DMS153 (cell line): ENCODE measurements at places on chromosomes 13 and 19.

- DNase-seq = no peak
These were observed 3.1 kb downstream of the SLC25A15 start for GRCh38 chr13:40792284-40793051.

DNA sequence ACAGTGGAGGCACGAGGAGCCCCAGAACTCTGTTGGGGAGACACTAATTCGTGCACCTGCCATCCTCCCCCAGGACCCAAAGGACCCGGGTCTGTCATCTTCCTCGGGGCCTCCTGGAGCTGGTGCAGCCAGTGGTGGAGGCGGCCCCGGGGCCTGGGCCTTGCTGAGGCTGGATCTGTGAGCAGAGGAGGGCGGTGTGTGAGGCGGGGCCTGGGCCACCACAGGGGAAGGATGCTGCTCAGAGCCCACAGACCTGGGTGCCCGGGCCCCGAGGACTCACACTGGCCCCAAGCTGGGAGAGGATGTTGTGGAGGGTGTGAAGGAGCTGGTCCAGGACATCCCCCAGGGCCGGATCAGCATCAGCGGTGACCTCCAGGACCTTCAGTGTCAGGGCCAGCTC is 8.3 kb downstream of the IFNL3 start:
- DNase-seq = no peak

- DNase-seq = no peak
These were observed 14.5 kb upstream of the ICAM3 start for GRCh38 chr19:10353793-10354391.

DNA sequence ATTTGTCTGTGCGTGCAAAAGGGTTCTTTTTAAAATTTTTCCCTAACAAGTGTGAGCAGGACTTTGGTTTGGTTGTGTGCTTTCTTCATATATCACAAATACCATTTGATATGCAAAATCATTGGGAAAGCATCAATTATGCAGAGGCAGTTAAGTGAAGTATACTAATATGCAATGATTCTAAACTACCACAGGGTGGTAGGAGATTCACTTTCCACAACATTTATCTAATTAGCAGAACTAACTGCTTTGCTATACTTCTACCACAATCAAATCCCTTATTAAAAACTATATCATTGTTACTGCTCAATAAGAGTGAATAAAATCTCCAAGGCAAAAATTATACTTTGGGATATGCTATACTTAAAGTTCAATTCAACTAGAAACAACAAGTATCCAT is 2738.9 kb upstream of the PCDH20 start:
- no peak for DNase-seq

DNA sequence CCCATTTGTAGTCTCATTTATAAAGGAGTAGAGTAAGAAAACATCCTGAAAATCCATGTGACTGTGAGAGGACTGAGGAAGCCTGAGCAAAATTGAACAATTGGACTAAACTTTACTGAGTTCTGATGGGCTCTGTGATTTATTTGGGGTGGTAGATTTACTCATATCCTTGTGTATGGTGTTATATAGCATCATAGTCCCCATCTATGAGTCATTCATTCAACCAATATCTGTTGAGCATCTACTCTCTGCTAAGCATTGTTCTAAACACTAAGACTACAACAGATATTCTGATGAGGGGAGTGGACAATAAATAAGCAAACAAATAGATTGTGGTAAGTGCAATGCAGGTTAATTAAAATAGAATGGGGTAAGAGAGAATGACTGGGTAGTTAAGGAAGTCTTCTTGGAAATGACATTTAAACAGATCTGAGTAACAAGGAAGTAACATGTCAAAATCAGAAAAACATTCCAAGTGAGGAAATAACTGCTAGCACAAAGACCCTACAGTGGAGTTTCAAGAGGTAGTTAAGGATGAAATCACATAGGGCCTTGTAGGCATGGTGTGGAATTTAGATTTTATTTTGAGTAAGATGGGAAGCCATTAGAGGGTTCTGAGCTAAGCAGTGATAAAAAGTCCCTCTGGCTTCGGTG is 36.3 kb upstream of the MLNR start:
- DNase-seq = peak; percentile 5

GRCh38 chr19:49896863-49897621 is at the start of gene IL4I1:
Gene IL4I1, minus strand, starts transcription at chr19:49896887. Its CDS starts 727 bp downstream, at chr19:49896160.
- no peak for DNase-seq

GRCh38 chr19:17292301-17293074 is 10.7 kb downstream of the ABHD8 start:
- no peak for DNase-seq

DNA sequence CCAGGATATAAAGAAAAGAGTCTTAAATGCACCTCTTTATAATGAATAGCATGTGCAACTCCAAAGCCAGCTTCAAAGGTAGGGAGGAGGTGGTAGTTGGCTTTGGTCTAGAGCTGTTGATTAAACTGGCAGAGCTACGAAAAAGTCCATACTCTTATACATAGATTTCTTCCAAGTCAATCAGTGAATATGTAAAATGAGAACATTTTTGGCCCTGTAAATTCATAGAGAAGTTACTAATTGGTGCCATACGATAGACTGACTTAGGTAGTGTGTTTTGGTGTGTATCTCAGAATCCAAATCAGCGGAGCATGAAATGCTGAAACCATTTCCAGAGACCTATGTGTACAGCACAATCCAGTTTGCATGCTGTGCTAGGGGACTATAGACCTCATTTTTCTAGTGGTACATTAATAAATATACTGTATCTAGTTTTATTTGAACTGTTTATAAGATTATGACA is 17.1 kb upstream of the DPY19L3 start:
- DNase-seq = no peak

GRCh38 chr19:55581823-55582223 is 1.2 kb upstream of the ZNF579 start:
- no peak for DNase-seq

GRCh38 chr13:94427313-94427953 is 52.0 kb downstream of the DCT start:
- DNase-seq = no peak

GRCh38 chr19:51461723-51462161 is 3.5 kb upstream of the SIGLEC8 start:
- DNase-seq = no peak

DNA sequence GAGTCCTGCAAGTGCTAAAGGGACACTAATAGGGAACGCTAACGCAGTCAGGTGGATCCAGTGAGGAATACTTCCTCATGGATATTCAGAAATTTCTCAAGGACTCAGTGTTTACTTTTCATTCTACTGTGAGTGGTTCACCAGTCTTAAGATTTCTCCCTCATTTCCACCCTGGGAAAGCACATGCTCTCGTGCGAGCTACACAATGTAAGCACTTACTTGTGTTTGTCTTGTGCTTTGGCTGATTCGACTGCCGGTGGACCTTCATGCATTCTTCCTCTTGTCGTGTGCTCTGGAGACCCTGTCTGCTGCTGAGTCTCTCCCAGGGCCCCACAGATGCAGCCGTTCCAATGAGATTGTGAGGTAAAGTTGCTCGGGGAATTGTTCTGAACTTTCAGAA is 180.1 kb downstream of the NUFIP1 start:
- no peak for DNase-seq

DNA sequence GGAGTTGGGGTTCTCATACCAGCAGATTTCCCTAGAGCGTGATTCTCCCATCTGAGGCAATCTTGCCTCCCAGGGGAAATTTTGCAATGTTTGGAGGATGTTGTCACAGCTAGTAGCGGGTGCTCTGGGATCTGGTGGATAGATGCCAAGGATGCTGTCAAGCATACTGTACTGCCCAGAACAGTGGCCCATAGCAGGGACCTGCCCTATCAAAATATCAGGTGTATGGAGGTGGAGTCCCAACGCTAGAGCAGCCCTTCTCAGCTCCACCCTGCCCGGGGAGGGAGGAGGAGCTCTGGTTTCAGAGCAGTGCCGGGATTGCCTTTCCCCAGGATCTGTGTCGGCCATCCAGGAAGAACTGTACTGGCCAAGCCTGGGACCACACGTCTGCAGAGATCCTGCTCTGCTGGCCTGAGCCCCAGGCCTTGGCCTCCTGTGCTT is 10.9 kb upstream of the QTRT1 start:
- DNase-seq = no peak

DNA sequence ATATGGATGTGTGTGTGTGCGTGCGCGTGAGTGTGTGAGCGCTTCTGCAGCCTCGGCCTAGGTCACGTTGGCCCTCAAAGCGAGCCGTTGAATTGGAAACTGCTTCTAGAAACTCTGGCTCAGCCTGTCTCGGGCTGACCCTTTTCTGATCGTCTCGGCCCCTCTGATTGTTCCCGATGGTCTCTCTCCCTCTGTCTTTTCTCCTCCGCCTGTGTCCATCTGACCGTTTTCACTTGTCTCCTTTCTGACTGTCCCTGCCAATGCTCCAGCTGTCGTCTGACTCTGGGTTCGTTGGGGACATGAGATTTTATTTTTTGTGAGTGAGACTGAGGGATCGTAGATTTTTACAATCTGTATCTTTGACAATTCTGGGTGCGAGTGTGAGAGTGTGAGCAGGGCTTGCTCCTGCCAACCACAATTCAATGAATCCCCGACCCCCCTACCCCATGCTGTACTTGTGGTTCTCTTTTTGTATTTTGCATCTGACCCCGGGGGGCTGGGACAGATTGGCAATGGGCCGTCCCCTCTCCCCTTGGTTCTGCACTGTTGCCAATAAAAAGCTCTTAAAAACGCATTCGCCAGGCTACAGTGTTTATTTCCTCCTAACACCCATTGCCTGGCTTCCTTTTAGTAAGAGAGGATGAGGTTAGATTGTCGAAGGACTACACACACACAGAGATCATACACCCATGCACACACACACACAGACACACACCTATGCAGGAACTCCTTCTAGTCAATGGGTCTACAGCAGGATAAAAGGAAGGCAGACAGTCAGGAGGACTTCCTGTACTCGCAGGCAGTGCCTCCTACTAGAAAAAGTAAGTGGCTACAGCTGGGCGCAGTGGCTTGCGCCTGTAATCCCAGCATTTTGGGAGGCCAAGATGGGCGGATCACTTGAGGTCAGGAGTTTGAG is 7.1 kb downstream of the FOSB start:
- no peak for DNase-seq

GRCh38 chr19:38759590-38760003 is 13.7 kb downstream of the LGALS7 start:
- no peak for DNase-seq

DNA sequence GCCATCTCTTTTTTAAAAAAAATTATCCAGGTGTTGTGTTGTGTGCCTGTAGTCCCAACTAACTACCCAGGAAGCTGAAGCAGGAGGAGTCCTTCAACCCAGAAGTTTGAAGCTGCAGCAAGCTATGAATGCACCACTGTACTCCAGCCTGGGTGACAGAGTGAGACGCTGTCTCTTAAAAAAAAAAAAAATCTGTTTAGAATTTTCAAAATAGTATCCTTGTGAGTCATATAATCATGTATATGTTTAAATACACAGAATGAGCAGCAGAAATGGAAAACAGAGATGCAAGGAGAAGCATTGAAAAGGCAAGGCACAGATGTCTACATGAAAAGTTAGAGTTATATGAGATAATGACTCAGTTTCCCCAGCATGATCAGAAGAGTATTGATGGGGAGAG is 31.2 kb downstream of the SYDE1 start:
- no peak for DNase-seq

DNA sequence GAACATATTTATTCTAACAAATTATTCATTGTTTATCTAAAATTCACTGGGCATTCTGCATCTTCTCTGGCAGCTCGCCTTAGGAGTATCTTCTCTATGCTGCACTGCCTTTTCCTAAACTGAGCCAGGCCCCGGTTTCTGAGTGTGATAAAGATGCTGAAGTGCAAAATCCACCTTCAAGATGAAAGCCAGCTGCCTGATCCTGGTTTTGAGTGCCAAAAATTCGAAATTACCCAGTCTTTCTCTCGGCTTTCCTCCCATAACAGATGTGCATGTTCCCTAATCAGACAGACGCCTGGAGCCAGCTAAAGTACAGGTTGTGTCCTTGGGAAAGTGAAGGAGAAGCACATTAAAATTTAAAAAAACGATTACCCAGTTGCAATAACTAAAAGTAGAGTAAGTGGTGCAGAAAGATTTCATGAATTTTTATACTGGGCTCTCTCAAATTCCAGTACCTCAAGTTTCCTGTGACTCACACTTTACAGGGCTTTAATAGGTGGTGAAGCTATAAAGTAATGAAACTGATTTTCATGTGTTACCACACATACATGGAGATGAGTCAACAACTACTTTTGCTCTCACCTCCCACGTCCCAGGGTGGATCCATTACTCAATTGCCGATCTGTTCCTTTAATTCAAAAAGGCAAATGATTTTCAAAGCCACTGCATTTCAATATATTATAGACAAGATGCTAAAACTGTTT is 65.0 kb upstream of the GTF2F2 start:
- DNase-seq = no peak

DNA sequence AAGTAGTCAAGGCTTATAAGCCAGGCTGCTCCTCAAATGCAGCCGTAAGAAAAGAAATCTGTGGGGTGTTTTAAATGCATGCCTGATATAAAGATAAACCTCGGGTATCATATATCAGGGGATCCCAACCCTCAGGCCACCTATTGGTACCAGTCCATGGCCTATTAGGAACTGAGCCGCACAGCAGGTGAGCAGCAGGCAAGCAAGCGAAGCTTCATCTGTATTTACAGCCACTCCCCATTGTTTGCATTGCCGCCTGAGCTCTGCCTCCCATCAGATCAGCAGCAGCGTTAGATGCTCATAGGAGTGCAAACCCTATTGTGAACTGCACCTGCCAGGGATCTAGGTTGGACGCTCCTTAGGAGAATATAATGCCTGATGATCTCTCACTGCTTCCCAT is 233.5 kb upstream of the SERP2 start:
- DNase-seq = peak; percentile 98

GRCh38 chr13:66659701-66660467 is 570.3 kb downstream of the PCDH9 start:
- no peak for DNase-seq

DNA sequence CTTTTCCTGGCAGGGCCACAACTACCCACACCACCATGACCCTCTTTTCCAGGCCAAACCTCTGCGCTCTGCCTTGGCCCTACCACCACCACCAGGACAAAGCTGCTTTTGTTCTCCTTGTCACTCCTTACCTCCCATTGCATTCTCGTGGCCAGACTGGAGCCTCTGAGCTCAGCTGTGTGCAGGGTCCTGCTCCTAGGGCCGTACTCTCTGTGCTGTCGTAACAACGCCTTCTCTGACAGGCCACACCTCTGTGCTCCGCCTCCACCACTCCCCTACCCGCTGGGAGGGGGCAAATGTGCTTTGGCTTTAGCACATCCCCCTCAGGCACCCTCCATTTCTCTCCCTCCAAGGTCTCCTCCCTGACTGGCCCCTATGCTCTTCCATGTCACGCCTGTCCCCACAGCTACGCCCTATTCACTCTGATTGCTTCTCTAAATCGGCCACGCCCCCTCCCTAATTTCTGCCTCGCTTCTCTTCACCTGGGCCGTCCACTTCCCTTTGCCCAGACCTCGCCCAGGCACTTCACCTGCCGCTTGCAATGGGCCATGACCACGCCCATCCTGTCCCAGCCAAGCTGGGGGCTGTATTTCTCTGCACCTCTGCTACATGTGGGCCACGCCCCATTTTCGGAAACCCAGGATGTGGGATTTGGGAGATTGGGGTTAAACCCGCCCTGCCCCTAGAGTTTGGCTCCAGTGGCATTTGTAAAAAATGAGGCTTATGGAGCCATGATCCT is 472.3 kb downstream of the KLF12 start:
- no peak for DNase-seq
